ENCODE measurements at places on chromosomes 1 and 21.

GRCh38 chr1:12554521-12555305 lies 63.3 kb downstream of the DHRS3 start:
- peak overlapping the region; percentile 99 for H3K27ac ChIP-seq
- DNase-seq: no peak
- H3K27me3 ChIP-seq: no peaks in the 10 kb centered on the region
- H3K4me1 ChIP-seq: peaks cover 39% of the 10 kb centered on the region
- H3K36me3 ChIP-seq: peaks cover 20% of the 10 kb centered on the region

DNA sequence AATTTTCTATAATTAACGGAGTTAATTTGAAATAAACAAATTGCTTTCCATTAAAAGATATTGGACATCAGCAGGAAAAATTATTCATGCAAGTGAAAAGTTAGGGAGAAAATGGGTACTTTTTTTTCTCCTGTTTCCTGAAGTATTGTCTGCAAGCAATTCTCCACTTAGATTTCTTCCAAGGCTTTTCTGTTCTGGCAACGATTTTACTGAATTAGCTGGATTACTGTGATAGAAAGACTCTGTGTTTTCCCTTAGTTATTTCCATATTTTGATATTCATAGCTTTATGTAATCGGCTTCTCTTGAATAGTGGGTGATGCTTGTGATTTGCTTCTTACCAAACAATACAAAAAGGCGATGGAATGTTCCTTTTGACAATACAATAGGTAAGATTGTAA lies 1333.9 kb downstream of the AMY1C start:
- DNase-seq: no peak
- H3K27me3 ChIP-seq: no peaks in the 10 kb centered on the region
- H3K27ac ChIP-seq: no peak overlapping the region
- no peaks in the 10 kb centered on the region for H3K36me3 ChIP-seq

- H3K27ac ChIP-seq: no peak overlapping the region
- peaks cover 41% of the 10 kb centered on the region for H3K36me3 ChIP-seq
- peaks cover 19% of the 10 kb centered on the region for H3K4me1 ChIP-seq
- no peak overlapping the region for H3K4me3 ChIP-seq
- H3K27me3 ChIP-seq: no peaks in the 10 kb centered on the region
- DNase-seq: no peak
Observed at GRCh38 chr21:33815143-33815707, 100.4 kb downstream of the ATP5PO start.

GRCh38 chr1:208763971-208764370 lies 519.8 kb upstream of the PLXNA2 start:
- H3K36me3 ChIP-seq: no peaks in the 10 kb centered on the region
- H3K4me3 ChIP-seq: no peak overlapping the region
- no peak overlapping the region for H3K27ac ChIP-seq
- DNase-seq: no peak

- peaks cover 2% of the 10 kb centered on the region for H3K4me1 ChIP-seq
- H3K4me3 ChIP-seq: no peak overlapping the region
- H3K36me3 ChIP-seq: peaks cover 17% of the 10 kb centered on the region
- DNase-seq: no peak
- H3K27ac ChIP-seq: no peak overlapping the region
Observed at GRCh38 chr1:245707941-245708340, 553.2 kb downstream of the KIF26B start.

Measured in mesothelial cell of epicardium (in vitro differentiated cells).